ENCODE measurements at places on chromosomes 16 and 17.
A peak's percentile ranks its signal among the peaks of the same experiment; 100 is the strongest.

- no peak for DNase-seq
Observed at GRCh38 chr17:70934835-70935234, 765.5 kb downstream of the KCNJ2 start.

GRCh38 chr17:17698869-17699351 is 17.7 kb downstream of the RAI1 start:
- no peak for DNase-seq

- no peak for DNase-seq
Observed at GRCh38 chr16:77833921-77834634, 45.7 kb downstream of the VAT1L start.

DNA sequence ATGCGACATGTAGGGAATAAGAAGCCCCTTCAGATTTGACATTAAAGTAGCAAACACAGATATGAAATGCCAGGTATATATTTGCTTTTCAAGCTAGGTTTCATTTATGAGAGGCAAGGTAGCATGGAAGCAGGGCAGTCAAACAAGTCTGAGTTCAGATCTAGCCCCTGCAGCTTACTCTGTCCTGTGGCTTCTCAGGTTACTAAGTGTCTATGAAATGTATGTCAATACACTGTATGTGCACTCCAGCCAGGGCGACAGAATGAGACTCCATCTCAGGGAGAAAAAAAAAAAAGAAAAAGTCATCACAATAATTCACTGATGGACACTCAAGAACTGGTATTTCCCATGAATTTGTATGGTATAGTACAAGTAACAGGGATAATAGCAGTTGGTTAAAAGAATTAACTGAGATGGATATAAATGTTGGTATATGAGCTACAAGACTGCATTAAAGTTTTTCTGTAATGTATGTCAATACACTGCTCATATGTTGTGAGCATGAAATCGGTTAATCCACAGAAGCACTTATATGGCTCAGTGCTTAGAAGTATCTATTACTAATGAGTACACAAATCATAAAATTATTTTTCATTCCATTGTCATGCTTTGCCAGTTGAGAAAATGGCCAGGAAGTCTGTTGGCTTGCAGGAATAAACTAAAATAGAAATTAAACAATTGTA is 2.9 kb upstream of the WSB1 start:
- DNase-seq, result no peak

- DNase-seq, result peak; percentile 8
Observed at GRCh38 chr17:6070913-6071511, 833 bp downstream of the WSCD1 start.

- DNase-seq, result no peak
Observed at GRCh38 chr16:75266738-75267630, 15.6 kb upstream of the BCAR1 start.

DNA sequence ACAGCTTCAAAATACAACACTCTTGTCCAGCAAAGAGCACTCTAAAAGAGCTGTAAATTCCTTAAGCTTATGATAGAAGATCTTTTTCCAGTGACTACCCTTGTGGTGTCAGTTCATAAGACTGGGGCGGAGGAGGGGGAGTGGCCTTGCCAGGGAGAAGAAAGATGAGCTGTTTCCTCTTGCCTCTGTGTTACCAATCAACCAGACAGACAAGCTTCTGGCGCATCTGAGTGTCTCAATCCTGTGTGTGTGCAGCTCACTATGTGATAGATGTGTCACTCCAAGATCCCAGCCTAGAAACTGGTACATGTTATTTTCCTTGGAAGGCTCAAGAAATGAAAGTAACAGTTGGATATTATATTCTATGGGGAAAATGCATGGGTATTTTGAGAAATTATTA is 167.4 kb upstream of the CACNG3 start:
- peak; percentile 13 for DNase-seq

All from suppressor macrophage (primary cell).